Neural progenitor cell (in vitro differentiated cells): ENCODE measurements at places on chromosomes 4 and X. TPM values are rescaled to one million over a fixed set of nuclear protein-coding genes. Genes with fewer than 3 reads are reported as not detected.

LRP2BP gene
- 0.69 and 1.3 TPM in 2 replicates for total RNA-seq

ITIH6 gene
- 0.03 TPM in 1 of 2 replicates, not detected in the other for total RNA-seq

DNA sequence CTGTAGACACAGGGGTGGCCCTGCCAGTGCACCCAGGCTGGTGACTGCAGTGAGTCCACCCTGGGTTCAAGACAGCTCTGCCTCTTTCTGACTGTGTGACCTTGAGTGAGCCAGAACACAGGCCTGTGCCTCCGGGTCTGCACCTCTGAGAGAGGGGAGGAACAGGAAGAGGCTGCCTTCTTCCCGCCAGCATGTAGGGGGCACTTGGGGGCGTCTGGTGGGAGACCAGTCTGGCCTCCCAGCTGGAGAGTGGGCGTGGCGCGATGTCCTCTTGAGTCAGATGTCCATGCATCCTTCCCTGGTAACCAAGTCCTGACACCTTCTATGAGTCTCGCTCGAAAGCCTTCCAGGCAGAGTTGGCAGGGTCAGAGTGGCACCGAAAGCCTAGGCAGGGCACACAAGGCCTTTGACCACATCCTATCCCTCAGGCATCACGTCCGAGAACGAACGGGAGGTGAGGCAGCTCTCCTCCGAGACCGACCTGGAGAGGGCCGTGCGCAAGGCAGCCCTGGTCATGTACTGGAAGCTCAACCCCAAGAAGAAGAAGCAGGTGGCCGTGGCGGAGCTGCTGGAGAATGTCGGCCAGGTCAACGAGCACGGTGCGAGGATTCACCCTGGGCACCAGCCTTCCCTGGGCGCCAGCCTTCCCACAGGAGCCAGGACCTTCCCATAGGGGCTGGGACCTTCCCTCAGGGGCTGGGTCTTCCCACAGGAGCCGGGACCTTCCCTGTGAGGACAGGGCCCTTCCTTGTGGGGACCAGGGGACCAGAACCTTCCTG is 21.3 kb downstream of the WFS1 start:
- no peaks in the 10 kb centered on the region for H3K4me1 ChIP-seq
- no peaks in the 10 kb centered on the region for H3K36me3 ChIP-seq
- H3K4me3 ChIP-seq = no peak overlapping the region
- H3K27me3 ChIP-seq = no peaks in the 10 kb centered on the region
- no peak overlapping the region for H3K27ac ChIP-seq

DNA sequence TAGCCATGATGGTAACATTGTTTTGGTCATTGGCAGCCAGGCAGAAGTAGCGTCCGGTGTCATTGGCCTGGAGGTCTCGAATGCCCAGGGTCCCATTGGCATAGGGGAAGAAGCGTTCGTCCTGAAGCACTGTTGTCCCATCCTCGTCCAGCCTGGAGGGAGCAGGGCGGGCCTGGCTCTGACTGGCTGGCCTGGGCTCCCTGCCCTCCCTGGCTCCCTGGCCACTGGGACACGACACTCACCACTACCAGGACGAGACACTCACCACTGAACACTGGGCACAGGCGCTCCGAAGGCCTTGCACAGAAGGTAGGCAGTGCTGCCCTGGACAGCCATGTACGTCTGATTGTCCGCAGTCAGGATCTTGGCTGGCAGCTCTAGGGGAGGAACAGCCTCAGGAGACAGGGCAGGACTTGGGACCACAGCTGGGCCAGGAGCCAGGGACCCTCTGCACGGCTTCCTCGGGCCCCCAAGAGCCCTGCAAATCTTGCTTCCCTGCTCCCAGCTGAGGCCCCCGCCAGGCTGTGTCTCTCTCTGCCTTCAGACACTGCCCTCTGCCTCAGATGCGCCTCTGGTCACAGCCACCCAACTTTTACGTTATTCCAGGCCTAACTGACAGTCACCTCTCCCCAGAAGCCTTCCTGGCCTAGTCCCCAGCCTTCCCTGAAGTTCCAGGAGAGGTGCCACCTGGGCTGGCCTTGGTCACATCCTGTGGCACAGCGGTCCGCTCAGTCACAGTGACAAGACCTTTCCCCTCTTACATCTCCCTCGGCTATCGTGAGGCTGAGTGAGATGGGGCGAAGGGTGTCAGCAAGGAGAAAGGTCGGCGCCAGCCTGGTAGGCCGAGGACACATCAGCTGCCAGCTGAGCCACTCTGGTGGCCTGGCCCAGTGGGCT is 17.1 kb downstream of the L1CAM start:
- peaks cover 7% of the 10 kb centered on the region for H3K4me1 ChIP-seq
- H3K27me3 ChIP-seq = peaks cover 2% of the 10 kb centered on the region
- no peak for DNase-seq

GRCh38 chr4:186486172-186486571 is 69.2 kb downstream of the MTNR1A start:
- H3K27me3 ChIP-seq = no peaks in the 10 kb centered on the region
- no peaks in the 10 kb centered on the region for H3K36me3 ChIP-seq
- DNase-seq = peak; percentile 21
- no peak overlapping the region for H3K4me3 ChIP-seq

DNA sequence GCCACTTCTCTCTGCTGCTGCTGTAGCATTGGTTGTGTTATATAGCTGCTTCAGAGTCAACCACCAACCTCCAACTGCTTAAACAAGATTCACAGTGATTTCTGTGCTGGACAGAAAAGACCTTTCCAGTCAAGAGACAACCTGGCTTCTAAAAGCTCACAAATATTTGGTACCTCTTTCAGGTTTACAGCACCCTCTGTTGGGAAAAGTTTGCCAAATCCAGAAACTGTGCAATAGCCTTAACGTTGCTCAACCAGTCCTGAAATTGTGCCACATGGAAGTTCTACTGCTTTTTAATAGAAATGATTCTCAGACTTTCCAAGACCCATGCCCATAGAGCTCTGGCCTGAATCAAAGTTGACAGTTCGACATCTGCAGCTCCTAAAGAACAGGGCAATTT is 842.1 kb upstream of the HTR2C start:
- H3K36me3 ChIP-seq = no peaks in the 10 kb centered on the region
- H3K27me3 ChIP-seq = no peaks in the 10 kb centered on the region
- peak; percentile 55 for DNase-seq
- no peak overlapping the region for H3K27ac ChIP-seq

DNA sequence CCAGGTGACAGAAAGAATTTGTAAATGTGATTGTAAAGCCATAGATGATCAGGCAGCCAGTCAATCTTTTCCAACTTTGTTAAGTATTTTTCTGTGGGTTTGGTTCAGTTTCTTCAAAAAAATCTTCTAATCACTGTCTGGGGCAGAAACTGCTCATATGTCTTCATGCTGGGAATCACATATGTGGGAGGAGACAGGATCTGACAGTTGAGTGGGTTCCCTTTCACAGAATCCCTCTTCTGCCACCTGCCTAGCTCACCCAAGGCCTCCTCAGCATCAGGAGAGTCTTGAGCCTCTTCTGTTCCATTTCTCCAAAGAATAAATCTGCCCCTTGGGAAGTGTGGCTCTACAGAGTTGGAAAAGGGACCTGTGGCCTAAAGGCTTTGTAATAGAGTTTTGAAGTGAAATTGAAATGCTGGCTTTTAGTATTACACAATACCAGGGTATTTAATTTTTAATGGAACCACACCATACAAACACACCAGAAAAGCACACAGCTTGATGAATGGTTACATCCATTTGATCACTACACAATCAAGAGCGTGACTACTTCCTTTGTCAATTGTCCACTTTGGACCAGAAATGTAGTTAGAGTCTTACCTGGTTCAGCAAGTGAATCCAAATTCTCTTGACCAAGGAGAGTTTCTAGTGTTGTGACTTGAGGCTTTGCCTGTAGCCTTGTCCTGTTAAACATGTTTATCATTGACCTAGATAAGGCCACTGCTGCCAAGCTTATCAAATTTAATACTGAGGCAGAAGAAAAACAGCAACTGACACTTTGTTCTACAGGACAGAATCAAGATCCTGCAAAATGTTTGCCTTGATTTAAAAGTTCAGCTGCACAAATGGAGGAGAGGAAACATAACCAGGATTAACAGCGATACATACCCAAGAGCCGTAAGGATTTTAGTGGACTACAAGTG is 20.4 kb downstream of the MSMO1 start:
- no peaks in the 10 kb centered on the region for H3K27me3 ChIP-seq
- no peaks in the 10 kb centered on the region for H3K4me1 ChIP-seq
- H3K36me3 ChIP-seq = peaks cover 2% of the 10 kb centered on the region
- no peak for DNase-seq
- H3K27ac ChIP-seq = no peak overlapping the region

- H3K36me3 ChIP-seq = no peaks in the 10 kb centered on the region
- H3K4me3 ChIP-seq = no peak overlapping the region
- peaks cover 15% of the 10 kb centered on the region for H3K4me1 ChIP-seq
- H3K27me3 ChIP-seq = no peaks in the 10 kb centered on the region
- no peak for DNase-seq
- H3K27ac ChIP-seq = no peak overlapping the region
Observed at GRCh38 chr4:183142571-183143550, 43.8 kb downstream of the WWC2 start.
